NCI-H1105 treated with DMSO at 0.1 percent for 48 hours (cell line): ENCODE measurements at places on chromosomes 4 and X.

DNA sequence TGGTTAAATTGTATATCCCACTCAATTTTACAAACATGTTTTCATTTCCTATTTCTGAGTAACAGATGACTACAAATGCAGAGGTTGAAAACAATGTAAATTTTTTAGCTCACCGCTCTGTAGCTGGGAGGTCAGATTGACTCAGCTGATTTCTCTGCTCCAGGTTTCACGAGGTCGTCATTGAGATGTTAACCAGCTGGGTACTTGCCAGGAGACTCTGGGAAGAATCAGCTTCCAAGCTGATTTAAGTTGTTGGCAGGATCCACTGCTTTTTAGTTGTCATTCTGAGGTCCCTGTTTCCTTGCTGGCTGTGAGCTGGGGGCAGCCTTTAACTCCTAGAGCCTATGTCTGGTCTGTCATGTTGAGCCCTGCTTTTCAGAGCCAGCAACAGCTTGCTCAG lies 864.3 kb upstream of the AGA start:
- DNase-seq, result peak; percentile 0

DNA sequence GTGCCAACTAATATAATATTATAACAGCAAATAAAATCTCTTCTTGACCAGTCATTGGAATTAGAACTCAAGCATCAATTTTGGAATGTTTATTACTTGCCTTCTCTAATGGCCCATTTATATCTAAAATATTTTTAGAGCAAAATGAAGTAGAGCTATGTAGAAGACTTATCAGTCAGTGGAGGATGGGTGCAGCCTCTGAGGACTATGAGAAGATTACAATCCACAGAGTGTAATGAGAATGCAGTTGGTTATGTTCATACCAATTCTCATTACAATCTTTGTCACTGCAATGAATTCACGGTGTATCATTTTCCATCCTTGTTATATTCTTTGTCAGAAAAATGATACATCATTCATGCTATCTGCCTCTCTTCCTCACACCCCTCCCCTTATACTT lies 878.1 kb downstream of the CENPC start:
- no peak for DNase-seq

GRCh38 chr4:3452376-3452775 lies 10.6 kb downstream of the HGFAC start:
- no peak for DNase-seq

- DNase-seq, result no peak
Measured at GRCh38 chr4:52560844-52561280, 98.2 kb downstream of the USP46 start.

GRCh38 chrX:13742397-13743176 lies 8.0 kb downstream of the OFD1 start:
- DNase-seq, result no peak

DNA sequence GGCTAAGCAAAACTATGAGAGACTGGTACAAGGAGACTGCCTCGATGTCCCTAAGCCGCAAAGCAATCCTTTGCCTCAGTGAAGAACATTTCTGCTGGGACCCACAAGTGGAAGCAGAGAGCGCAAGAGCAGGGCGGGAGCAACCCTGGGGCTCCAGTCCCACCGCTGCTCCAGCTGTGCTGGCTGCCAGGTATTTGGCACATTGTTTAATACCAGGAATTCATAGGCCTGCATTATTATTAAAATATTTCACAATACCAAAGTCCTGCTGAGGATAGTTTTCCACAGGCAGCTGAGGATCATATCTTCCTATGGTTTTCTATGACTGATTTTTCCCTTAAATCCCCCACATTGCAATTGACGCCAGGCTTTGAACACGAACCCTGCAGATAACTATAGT lies 163.5 kb upstream of the TLL1 start:
- no peak for DNase-seq

DNA sequence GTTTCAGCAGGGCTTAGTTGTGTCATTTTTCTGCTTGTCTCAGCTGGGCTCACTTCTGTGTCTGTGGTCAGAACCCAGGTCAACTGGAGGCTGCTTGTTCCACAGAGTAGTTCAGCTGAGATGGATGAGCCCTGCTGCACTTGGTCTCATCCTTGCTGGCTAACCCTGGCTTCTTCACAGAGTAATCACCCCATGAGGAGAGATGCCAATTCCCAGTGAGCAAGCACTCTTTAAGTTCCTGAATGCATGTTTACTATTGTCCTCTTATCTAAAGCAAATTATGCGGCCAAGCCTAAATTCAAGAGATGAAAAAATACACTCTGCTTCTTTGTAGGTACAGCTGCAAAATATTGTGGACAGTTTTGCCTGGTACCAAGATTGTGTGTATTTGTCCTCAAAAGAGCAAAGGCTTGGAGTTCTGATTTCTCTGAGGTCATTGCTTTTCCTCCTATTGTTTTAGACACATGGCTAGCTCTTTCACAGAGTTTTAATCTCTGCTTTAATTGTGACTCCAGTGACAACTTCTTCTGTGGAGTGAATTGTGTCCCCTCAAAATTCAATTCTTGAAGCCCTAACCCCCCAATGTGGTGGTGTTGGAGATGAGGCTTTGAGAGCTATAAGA lies 236.6 kb upstream of the ANKRD50 start:
- no peak for DNase-seq

- DNase-seq, result no peak
Measured at GRCh38 chr4:48375651-48376304, 34.4 kb downstream of the SLAIN2 start.

GRCh38 chr4:98565681-98566301 lies 92.6 kb downstream of the TSPAN5 start:
- DNase-seq, result no peak
